ENCODE measurements at places on chromosomes 5 and 9. TPM values are rescaled to one million over a fixed set of nuclear protein-coding genes. Genes with fewer than 3 reads are reported as not detected.

FCN2 gene
- not detected for total RNA-seq

ST8SIA4 gene
- 5.5 TPM for total RNA-seq

LRRC19 gene
- total RNA-seq: not detected

KCTD16 gene
- total RNA-seq: 21.2 TPM

SH3TC2 gene
- total RNA-seq: 1.4 TPM

S1PR3 gene
- 1.7 TPM for total RNA-seq

ADAMTS13 gene
- 16.0 TPM for total RNA-seq

ACOT12 gene
- not detected for total RNA-seq

DNA sequence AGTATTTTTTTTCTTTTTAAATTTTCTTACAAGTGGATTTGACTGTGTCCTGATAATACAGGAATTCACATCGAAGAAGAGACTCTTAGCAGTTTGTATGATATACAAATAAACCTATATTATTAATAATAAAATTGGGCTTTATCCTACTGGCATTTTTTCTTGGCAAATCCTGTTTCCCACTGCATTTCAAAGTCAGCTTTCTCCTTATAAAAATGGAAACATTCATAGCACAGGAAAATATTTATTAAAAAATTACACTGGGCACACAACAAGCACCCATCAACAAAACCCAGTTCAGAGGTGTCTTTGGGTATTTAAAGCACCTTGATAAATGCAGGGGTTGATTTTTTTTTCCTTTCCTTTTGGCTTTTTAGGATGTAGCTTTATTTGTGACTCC, 200.9 kb downstream of the MEF2C start:
- DNase-seq: no peak

DNA sequence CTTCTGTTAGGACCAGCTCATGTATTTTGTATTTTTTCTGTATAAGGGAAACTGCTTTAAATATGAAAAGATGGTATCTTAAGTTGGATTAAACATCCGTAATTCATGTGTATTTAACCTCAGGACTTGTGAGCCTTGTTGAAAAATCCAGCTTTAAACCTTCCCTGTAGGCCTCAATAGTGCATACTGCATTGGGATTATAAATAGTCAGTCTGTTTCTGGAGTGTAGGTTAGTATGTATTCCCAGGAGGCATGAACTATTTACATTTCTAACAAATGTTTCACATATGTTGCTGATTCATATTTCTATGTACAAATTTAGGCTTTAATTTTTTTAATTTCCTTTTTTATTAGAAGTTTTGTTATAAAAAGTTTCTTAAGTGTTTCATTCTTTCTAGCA, 137.9 kb upstream of the GRHPR start:
- DNase-seq: no peak

- no peak for DNase-seq
Measured at GRCh38 chr9:23343226-23343625, 482.8 kb downstream of the ELAVL2 start.

- no peak for DNase-seq
Measured at GRCh38 chr9:76390656-76391055, 3.6 kb downstream of the RFK start.

DNA sequence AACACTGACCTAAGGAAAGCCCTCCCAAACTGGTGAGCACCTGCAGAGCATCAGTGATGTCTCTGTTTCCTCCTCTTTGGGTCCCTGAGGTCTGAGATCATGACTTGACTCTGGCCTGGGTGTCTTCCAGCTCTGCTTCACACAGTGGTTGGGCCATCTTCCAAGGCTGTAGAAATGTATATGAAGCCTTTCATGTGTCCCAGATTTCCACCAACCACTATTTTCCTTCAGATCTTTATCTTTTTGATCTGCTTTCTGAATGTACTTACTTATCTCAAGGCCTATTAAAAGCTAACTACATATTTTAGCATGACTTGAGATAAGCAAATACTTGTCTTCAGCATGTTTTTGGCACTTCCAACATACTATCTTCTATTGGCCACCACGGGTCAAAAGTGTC, 47.1 kb downstream of the PRELID2 start:
- DNase-seq: no peak

DNA sequence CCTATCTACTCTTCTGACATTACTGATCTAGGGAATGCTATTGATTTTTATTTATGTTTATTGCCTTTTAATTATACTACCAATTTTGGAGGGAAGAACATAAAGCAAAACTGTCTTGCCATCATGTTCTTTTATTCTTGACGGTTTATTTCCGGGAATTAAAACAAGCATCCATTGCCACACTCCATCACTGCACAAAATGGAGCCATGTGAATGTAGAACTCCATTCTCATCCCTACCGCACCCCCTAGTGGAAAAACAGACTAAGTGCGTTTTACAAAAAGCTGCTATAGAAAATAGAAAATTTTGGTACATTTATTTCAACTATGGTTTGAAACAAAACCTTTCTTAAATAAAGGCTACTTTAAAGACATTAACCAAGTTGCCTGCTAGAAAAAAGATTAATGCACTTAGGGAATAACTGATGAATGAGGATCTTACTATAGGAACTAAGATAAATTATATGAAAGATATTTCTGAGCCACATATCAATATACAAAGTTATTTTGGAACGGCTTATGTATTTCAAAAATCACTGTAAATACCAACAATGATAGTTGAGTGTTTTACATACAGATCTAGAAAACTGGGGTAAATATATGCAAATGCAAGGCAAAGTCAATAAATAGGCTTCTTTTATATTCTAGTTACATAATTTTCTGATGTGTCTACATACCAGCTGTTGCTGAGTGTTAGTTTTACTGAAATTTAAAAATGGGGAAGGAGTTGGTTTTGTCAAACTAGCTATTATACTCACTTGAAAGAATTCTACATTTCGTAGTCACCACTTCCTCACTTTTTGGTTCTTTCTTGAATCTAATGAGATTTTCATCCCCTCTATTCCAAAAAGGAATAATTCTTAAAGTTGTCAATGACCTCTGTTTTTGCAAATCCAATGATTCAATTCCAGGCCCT, 26.5 kb downstream of the OXCT1 start:
- DNase-seq: no peak

GRCh38 chr9:82549174-82549821, 513.6 kb downstream of the RASEF start:
- no peak for DNase-seq

DNA sequence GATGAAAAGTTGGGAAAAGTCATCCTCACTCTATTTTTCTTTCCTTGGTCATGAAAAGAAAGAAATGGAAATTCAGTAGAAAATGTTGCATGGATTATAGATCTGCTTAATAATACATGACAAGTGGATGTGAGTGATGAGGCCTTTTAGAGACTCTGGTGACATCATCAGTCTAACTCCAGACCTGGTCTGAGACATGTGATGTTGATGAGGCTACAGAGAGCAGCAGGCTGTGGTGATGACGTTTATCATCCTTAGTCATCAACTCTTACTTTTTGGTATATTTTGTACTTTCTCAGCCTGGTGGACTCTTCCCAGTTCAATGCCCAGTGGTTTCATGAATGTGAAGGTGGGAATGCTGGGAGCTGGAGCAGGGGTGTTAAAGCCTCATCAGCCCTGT, 116.4 kb downstream of the TTLL11 start:
- DNase-seq: no peak

GRCh38 chr5:151547364-151547763, 43.8 kb downstream of the FAT2 start:
- DNase-seq: no peak

DNA sequence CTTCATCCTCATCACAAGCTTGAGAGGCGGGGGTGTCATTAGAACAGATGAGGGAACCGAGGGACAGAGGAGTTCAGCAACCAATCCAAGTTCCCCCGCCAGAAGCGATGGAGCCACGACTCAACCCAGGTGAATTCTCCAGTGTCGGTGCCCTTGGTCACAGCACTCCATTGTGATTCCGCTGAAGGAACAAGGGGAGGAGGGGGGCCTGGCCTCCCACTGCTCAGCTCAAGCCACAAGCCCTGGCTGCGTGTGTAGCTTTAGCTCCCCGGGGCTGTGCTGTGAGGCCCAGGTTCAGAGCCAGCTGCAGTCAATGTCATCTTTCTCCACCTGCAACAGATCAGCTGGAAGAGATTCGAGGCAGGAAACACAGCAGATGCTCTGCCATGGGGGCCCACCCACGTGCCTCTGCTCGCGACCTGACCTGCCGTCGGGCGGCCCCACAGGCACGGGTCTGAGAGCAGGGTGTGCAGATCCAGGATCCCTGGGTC, 72.6 kb downstream of the GTF3C4 start:
- no peak for DNase-seq

GRCh38 chr5:16552666-16553343, 64.0 kb downstream of the RETREG1 start:
- peak; percentile 46 for DNase-seq

GRCh38 chr5:10124287-10124686, 125.4 kb downstream of the ATPSCKMT start:
- DNase-seq: no peak

- DNase-seq: no peak
Measured at GRCh38 chr5:117679046-117679445, 1104.4 kb upstream of the SEMA6A start.

GRCh38 chr9:81492710-81493447, 196.5 kb downstream of the TLE1 start:
- DNase-seq: no peak

GRCh38 chr9:121285835-121286687, 18.1 kb downstream of the GSN start:
- DNase-seq: no peak

GRCh38 chr9:113935677-113936380, 59.7 kb downstream of the ZNF618 start:
- no peak for DNase-seq

DNA sequence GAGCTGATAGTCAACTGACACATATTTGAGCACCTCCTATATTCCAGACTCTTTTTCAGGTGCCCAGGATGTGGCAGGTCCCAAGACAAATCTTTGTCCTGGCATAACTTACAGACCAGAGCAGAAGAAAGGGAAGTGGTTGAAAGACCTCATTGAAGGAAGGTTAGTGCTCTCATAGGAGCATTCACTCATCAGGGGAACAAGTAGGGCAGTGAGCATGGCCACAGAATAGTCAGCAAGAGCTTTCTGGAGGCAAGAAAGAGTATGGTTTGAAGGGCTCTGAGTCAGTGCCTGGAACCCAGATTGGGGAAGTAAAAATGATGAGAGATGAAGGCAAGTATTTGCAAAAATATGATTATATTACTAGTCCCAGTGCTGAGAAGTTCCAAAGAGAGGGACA, 25.0 kb upstream of the ERMP1 start:
- DNase-seq: no peak

- DNase-seq: peak; percentile 15
Measured at GRCh38 chr5:91176288-91177016, 206.7 kb downstream of the ARRDC3 start.

Measured in progenitor cell of endocrine pancreas (in vitro differentiated cells).